DMS 273 treated with DMSO at 0.1 percent for 48 hours (cell line): ENCODE measurements at places on chromosomes 1 and 21.

GRCh38 chr1:32998997-32999396 lies 34.4 kb upstream of the RNF19B start:
- no peak for DNase-seq

GRCh38 chr1:175599212-175599705 lies 144.1 kb downstream of the TNR start:
- no peak for DNase-seq

DNA sequence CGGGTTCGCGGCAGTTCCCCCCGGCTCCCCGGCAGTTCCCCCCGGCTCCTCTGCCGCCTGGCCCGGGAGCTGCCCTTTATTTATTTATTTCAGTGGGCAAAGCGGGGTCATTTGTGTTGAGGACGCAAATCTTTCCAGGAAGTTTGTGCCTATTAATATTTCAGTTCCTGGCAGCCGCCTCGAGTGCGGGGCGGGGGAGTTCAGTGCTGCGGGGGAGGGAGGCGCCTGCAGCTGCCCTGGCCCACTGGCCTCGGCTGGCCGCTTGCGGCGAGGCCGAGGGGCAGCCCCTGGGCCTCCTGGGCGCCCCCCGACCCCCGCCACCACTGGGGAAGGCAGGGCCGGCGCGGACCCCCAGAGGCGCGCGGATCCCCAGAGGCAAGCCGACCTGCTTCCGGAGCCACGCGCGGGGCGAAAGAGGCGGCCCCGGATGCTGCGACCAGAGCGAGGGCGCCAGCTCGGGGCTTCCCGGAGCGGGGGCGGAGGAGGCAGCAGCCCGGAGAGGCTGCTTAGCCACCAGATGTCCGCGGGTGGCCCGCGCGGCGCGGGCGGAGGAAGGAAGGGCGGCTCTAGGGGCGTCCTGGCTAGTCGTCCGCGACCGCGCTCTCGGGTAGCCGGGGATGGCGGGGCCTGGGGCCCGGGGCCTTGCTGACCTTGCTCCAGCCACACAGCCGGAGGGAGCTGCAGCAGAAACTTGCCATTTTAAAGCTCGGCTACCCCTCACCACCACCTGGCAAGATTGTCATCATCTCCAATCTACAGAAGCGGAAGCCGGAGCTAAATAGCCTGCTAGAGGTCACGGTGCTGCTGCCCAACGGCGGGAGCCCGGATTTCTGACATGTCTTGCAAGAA lies 48.0 kb downstream of the H3-3A start:
- peak; percentile 67 for DNase-seq

- no peak for DNase-seq
Measured at GRCh38 chr21:29304597-29304996, 5.9 kb downstream of the BACH1 start.

DNA sequence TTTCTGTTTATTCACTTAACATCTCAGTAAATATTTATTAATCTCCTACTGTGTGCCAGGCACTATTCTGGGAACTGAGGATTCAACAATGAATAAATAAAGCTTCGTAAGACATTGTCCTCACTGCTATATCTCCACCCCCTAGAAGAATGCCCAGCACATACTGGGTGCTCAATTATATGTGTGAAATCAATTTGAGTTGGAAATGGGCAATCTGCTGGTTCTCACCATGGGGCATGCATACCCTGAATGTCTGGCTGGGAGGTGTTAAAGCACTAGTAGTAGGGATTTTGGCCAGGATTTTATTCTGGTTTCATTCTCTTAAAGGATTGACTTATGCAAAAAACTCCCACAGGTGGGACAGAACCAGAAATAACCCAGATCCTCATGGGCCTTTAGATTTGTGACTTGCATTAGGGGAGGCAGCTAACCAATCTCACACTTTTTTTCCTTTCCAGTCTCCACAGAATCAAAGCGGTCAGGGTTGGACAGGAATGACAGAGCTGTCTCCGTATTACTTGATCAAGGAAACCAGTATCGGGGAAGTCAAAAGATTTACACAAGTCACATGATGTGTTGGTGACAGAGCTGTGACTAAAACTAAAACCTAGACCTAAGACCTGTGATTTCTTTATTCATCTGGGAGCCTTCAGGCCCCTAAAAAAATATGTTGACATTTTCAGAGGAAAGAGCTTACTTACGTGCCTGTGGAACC lies 12.8 kb downstream of the GFI1 start:
- DNase-seq: no peak

GRCh38 chr1:148354284-148354912 lies 128.7 kb downstream of the PPIAL4G start:
- DNase-seq: no peak

DNA sequence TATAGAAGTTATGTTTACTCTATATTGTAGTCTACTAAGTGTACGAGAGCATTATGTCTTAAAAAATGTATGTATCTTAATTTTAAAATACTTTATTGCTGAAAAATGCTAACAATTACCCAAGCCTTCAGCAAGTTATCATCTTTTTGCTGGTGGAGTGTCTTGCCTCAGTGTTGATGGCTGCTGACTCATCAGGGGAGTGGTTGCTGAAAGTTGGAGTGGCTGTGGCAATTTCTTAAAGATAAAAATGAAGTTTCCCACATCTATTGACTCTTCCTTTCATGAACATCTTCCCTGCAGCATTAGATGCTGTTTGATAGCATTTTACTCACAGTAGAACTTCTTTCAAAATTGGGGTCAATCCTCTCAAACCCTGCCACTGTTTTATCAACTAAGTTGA lies 95.8 kb downstream of the CDC7 start:
- no peak for DNase-seq
